HT-29 (cell line): ENCODE measurements at places on chromosomes 11 and 22. TPM values are rescaled to one million over a fixed set of nuclear protein-coding genes. Genes with fewer than 3 reads are reported as not detected.

Gene MAPK8IP1
- total RNA-seq: 2.9 and 4.0 TPM in 2 replicates

Gene APOL4
- 0.65 TPM in 1 of 2 replicates, not detected in the other for total RNA-seq

- DNase-seq: no peak
Observed at GRCh38 chr11:63017306-63017974, 1.8 kb upstream of the SLC22A8 start.

DNA sequence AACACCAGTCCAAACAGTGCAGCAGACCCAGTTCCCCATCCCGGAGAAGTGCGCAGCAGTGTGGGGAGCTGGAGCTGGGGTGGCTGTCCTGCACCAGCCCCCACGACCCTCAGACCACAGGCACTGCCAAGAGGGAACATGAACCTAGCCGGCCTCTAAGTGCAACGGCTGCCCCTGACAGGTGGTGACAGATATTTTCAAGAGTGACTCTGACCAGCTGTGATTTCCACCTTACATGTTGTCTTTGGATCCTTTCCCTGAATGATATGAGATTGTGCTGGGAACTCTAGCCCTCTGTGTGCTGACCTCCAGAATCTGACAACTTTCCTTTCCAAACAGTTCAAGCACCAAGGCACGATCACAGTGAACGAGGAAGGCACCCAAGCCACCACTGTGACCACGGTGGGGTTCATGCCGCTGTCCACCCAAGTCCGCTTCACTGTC is 12.6 kb downstream of the SERPIND1 start:
- no peak for DNase-seq

- peak; percentile 80 for DNase-seq
Observed at GRCh38 chr11:118277312-118277711, 13.2 kb upstream of the MPZL2 start.

Gene RAB39A
- not detected in 2 replicates for total RNA-seq

GRCh38 chr11:65865550-65866172 is 5.4 kb downstream of the MUS81 start:
- DNase-seq: peak; percentile 0

GRCh38 chr11:44309478-44310205 is at the start of gene ALX4:
ALX4 (minus strand) TSS chr11:44310139; CDS start chr11:44310062, 77 bp downstream.
- DNase-seq: no peak

GRCh38 chr11:35376613-35377012 is 42.7 kb downstream of the SLC1A2 start:
- no peak for DNase-seq
